ENCODE measurements at places on chromosomes 4 and X. TPM values are rescaled to one million over a fixed set of nuclear protein-coding genes. Genes with fewer than 3 reads are reported as not detected.

- no peak overlapping the region for H3K27ac ChIP-seq
- DNase-seq: no peak
- H3K36me3 ChIP-seq: no peaks in the 10 kb centered on the region
- no peaks in the 10 kb centered on the region for H3K4me1 ChIP-seq
These were observed 25.1 kb upstream of the CLDN34 start for GRCh38 chrX:9942086-9942485.

GRCh38 chr4:176614793-176615192, 177.9 kb downstream of the VEGFC start:
- no peak overlapping the region for H3K4me3 ChIP-seq
- no peaks in the 10 kb centered on the region for H3K36me3 ChIP-seq
- H3K27ac ChIP-seq: no peak overlapping the region
- no peaks in the 10 kb centered on the region for H3K27me3 ChIP-seq
- DNase-seq: no peak
- H3K4me1 ChIP-seq: no peaks in the 10 kb centered on the region

DNA sequence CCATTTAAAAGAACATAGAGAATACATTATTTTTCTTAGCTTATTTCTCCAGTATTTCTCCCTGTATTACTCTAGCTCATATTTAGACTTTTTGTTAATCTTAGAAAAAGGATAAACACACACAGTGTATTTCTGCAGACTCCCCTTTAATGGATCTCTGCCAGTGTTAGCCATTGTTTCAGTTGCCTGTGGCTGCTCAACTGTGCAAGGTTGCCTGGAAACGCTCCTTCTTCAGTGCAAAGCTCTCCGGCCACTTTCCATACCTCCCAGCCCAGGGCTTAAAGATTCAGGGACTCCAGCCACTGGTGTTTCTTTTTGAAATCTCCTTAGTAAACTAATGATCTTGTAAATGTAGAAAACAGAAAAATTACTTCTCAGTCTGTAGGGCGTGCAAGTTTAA, 104.9 kb downstream of the SLIT2 start:
- no peaks in the 10 kb centered on the region for H3K27me3 ChIP-seq
- no peak overlapping the region for H3K4me3 ChIP-seq
- no peaks in the 10 kb centered on the region for H3K36me3 ChIP-seq
- no peak for DNase-seq
- no peak overlapping the region for H3K27ac ChIP-seq
- H3K4me1 ChIP-seq: no peaks in the 10 kb centered on the region

- H3K27ac ChIP-seq: no peak overlapping the region
- no peaks in the 10 kb centered on the region for H3K27me3 ChIP-seq
- H3K36me3 ChIP-seq: no peaks in the 10 kb centered on the region
- no peak overlapping the region for H3K4me3 ChIP-seq
- no peak for DNase-seq
These were observed 54.0 kb downstream of the TBC1D9 start for GRCh38 chr4:140702096-140702757.

- H3K27me3 ChIP-seq: no peaks in the 10 kb centered on the region
- H3K36me3 ChIP-seq: no peaks in the 10 kb centered on the region
- H3K27ac ChIP-seq: peak overlapping the region; percentile 27
- H3K4me3 ChIP-seq: peak overlapping the region; percentile 2
- no peak for DNase-seq
These were observed 180.2 kb upstream of the TET2 start for GRCh38 chr4:104966349-104967033.

DNA sequence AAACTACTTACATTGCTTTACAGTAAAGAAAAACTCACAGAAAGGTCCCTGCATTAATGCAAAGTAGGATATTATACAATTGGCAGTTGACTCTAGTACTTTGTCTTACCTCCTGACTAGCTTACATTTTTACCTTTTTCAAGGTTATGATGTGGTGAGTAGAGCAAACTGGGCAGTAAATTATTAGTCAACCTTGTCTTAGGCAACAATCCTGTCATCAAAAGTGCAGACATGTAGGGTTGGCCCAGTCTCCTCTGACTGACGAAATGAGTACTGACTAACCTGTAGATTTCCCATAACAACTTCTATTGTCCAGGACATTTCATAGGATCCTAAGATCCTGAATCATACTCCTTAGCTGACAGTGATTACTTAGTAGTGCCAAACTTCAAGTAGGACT, 142.0 kb upstream of the NUDT6 start:
- no peaks in the 10 kb centered on the region for H3K4me1 ChIP-seq
- no peaks in the 10 kb centered on the region for H3K27me3 ChIP-seq
- no peaks in the 10 kb centered on the region for H3K36me3 ChIP-seq
- H3K4me3 ChIP-seq: no peak overlapping the region

- H3K27me3 ChIP-seq: no peaks in the 10 kb centered on the region
- H3K36me3 ChIP-seq: no peaks in the 10 kb centered on the region
- H3K4me1 ChIP-seq: no peaks in the 10 kb centered on the region
- no peak overlapping the region for H3K27ac ChIP-seq
These were observed 180.8 kb downstream of the MAGEB17 start for GRCh38 chrX:16347968-16348670.

GRCh38 chrX:65821721-65822496, 154.5 kb downstream of the MSN start:
- H3K4me1 ChIP-seq: no peaks in the 10 kb centered on the region
- H3K27me3 ChIP-seq: no peaks in the 10 kb centered on the region
- no peak overlapping the region for H3K27ac ChIP-seq
- H3K36me3 ChIP-seq: no peaks in the 10 kb centered on the region
- peak; percentile 68 for DNase-seq

- no peaks in the 10 kb centered on the region for H3K36me3 ChIP-seq
- no peak overlapping the region for H3K27ac ChIP-seq
- no peak overlapping the region for H3K4me3 ChIP-seq
- no peaks in the 10 kb centered on the region for H3K4me1 ChIP-seq
These were observed 2.3 kb downstream of the SLC10A6 start for GRCh38 chr4:86846921-86847320.

DNA sequence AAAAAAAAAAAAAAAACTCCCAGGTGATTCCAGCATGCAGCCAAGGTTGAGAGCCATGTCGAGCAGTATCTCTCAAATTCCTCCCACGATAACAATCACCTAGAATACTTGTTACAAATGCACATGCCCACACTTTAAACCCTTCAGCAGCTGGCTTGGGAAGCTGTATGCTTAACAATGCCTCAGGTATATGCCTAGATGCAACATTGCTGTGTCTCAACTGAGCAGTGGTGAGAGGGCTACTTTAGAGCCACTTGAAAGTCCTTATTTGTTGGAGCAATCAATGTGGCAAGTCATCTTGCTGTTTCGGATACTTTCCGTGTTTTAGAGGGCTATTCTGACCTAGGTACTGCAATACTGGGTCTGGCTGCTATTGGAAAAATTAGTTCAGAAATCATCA, 487.4 kb downstream of the INPP4B start:
- no peak for DNase-seq
- no peak overlapping the region for H3K4me3 ChIP-seq
- no peaks in the 10 kb centered on the region for H3K36me3 ChIP-seq
- H3K27me3 ChIP-seq: no peaks in the 10 kb centered on the region

DNA sequence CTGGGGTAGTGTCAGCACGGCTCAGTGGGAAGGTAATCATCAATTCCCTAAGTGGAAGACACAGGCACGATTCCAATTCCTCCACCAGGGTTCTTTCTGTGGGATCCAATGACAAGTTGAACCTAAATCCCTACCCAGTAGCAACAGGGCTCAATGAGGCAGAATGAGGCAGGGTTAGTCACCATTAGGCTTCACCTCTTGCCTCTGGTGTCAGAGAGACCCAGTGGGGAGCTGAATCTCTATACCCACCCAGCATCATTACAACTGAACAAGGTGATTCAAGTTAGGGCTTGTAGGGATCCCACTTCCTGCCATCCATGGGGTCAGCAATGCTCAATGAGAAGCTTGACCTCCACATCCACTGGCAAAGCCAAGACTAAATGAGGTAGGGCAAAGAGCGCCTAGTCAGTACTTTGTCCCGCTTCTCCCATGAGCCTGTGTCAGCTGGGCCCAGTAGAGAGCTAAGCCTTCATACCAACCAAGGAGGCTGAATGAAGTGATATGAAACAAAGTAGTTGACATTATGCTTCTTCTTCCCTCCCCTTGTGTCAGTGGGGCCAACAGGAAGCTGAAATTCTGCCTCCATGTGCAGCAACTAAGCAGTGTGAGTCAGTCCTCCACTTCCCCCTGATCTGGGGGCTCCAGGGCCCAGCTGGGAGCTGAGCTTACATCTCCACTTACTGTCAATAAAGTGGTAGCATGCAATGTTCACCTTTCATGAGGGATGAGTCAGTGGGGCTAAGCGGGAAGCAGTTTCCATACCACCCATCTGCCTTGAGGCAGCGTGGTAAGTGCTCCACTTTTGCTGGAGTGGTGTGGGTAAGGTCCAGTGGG, 36.4 kb upstream of the RBM41 start:
- H3K4me1 ChIP-seq: no peaks in the 10 kb centered on the region
- H3K36me3 ChIP-seq: no peaks in the 10 kb centered on the region
- no peaks in the 10 kb centered on the region for H3K27me3 ChIP-seq
- no peak for DNase-seq
- H3K4me3 ChIP-seq: no peak overlapping the region

DNA sequence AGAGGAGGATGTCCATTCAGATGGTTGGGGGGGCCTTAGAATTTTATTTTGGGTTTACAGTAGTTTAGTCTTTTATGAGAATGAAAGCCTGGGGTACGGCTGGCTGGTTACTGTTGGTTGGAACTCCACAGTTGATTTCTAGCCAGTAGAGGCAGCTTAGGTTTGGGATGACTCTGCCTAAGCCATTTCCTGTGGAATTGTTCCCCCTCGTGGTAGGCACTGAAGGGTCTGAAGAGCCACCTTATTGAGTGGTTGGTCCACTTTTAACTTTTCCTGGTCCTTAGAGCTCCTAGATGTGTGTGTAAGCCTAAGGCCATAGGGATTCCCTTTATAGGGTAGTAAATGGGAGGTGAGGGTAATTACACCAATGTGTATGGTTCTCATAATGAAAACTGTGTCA, 19.7 kb downstream of the SPIN3 start:
- DNase-seq: no peak
- H3K27me3 ChIP-seq: no peaks in the 10 kb centered on the region
- no peak overlapping the region for H3K4me3 ChIP-seq
- no peaks in the 10 kb centered on the region for H3K4me1 ChIP-seq
- H3K27ac ChIP-seq: no peak overlapping the region

DNA sequence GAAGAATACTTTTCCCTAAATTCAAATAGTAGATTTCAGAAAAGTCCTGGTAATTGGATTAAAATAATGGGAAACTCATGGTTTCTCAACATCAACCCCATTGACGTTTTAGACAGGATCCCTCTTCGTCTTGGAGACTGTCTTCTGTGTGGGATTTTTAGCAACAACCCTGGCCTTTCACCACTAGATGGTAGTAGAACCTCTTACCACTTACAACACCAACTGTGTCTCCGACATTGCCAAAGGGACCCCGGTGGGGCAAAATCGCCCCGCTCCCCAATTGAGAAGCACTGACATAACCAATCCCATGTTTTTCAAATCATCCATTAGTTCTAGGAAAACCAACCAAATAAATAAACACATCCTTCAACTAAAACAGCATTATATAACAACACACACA, 16.9 kb upstream of the ANOS1 start:
- no peak overlapping the region for H3K4me3 ChIP-seq
- H3K36me3 ChIP-seq: no peaks in the 10 kb centered on the region
- no peaks in the 10 kb centered on the region for H3K4me1 ChIP-seq
- DNase-seq: no peak
- H3K27me3 ChIP-seq: no peaks in the 10 kb centered on the region

DNA sequence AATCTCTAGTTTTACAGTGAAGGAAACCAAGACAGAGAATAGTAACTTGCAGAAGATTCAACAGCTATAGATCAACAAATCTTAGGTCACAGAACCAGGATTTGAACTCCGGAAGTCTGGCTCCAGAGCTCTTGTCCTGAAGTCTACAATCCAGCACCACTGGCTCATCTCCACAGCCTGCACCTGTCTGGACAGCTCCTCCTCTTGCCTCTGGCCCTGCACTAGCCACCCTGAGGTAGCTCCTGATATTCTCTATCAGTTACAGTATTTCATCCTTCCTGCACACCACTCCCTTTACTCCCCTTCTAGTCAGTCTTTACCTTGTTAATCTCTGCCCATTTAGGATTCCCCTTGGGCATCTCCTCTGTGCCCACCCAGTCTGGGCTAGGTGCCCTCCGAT, 58.1 kb upstream of the LNX1 start:
- H3K36me3 ChIP-seq: no peaks in the 10 kb centered on the region
- peaks cover 14% of the 10 kb centered on the region for H3K4me1 ChIP-seq
- H3K4me3 ChIP-seq: no peak overlapping the region
- no peak for DNase-seq

DNA sequence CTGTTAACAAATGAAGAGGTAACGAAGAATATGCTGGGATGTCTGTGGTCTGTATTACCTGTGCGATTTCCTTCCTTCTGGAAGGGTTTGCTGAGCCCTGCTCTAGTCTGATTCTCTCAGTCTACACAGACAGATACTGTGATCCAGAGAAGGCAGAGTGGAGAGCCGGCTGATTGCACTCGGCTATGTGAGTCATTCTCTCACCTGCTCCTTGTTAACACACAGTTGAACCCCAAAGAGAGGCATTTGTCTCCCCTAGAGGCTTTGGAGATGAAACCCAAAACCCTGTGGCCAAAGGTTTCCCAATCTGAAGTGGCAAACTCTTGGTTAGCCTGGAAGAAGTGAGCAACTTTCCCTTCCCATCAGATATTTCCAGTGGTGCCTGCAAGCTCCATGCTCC, 78.1 kb upstream of the GPC4 start:
- DNase-seq: no peak
- H3K27me3 ChIP-seq: no peaks in the 10 kb centered on the region
- H3K36me3 ChIP-seq: no peaks in the 10 kb centered on the region
- H3K27ac ChIP-seq: no peak overlapping the region
- no peak overlapping the region for H3K4me3 ChIP-seq

- no peak overlapping the region for H3K4me3 ChIP-seq
- no peaks in the 10 kb centered on the region for H3K36me3 ChIP-seq
- no peak overlapping the region for H3K27ac ChIP-seq
- no peak for DNase-seq
- no peaks in the 10 kb centered on the region for H3K4me1 ChIP-seq
- H3K27me3 ChIP-seq: no peaks in the 10 kb centered on the region
These were observed 151.4 kb downstream of the BANK1 start for GRCh38 chr4:101941816-101942358.

GRCh38 chr4:80173401-80173800, 23.9 kb upstream of the PRDM8 start:
- H3K4me3 ChIP-seq: no peak overlapping the region
- DNase-seq: no peak
- H3K27me3 ChIP-seq: peaks cover 5% of the 10 kb centered on the region

- H3K4me3 ChIP-seq: no peak overlapping the region
These were observed 64.5 kb downstream of the CPE start for GRCh38 chr4:165443276-165443675.

GRCh38 chr4:40500781-40501180, 128.9 kb downstream of the RBM47 start:
- no peak for DNase-seq
- no peak overlapping the region for H3K27ac ChIP-seq

Gene RXFP1
- total RNA-seq: 7.9 TPM

Gene ARHGAP24
- 29.8 TPM for total RNA-seq

Gene ANK2
- 12.0 TPM for total RNA-seq

Gene CLGN
- 0.93 TPM for total RNA-seq

Gene TASL
- 4.0 TPM for total RNA-seq

Gene FRMPD3
- 0.17 TPM for total RNA-seq

Gene MAGEA2
- not detected for total RNA-seq

Gene RTL9
- not detected for total RNA-seq

Gene POU3F4
- not detected for total RNA-seq

Gene SRPK3
- total RNA-seq: not detected

Gene PARM1
- total RNA-seq: 78.0 TPM

Gene ASB12
- total RNA-seq: 0.32 TPM

Gene EDNRA
- 28.3 TPM for total RNA-seq

Gene MAGEB1
- total RNA-seq: not detected

Gene ASMT
- total RNA-seq: not detected

Gene GAK
- total RNA-seq: 138 TPM

Gene SPANXD
- not detected for total RNA-seq

Gene FRMPD4
- 0.29 TPM for total RNA-seq

Gene RPS6KA6
- total RNA-seq: 2.4 TPM

Gene AMBN
- not detected for total RNA-seq

Gene HEPH
- total RNA-seq: 16.9 TPM

Gene LCORL
- 12.6 TPM for total RNA-seq

All from upper lobe of right lung (tissue), 1 donor.